ENCODE measurements at places on chromosomes 5 and 9.

GRCh38 chr5:133111299-133111698 lies 59.5 kb downstream of the HSPA4 start:
- no peak for DNase-seq

GRCh38 chr9:136694163-136694871 lies 7.1 kb upstream of the AGPAT2 start:
- DNase-seq = no peak

- DNase-seq = no peak
These were observed 155.0 kb upstream of the COL5A1 start for GRCh38 chr9:134486596-134486995.

GRCh38 chr9:28365020-28365640 lies 791.8 kb upstream of the C9orf72 start:
- no peak for DNase-seq

- DNase-seq = no peak
These were observed 235.8 kb downstream of the TMEM38B start for GRCh38 chr9:105930011-105930627.

DNA sequence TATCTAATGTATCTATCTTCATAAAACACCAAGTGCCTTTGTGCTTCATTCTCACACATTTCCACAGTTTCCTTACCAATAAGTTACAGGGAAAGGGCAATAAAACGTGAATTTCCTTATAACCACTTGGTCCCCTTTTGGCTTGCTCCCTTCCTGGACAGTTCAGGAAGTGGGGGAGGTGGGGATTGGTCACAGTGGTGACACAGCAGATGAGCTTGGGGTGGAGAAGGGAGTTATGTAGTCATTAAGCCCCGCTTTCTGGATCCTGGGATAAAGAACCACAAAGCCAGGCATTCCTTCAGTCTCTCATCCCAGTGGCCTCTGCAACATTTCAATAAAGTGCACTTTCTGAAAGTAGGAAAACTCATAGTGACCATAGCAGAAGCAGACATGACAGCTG lies 47.1 kb upstream of the FYB1 start:
- DNase-seq = no peak

DNA sequence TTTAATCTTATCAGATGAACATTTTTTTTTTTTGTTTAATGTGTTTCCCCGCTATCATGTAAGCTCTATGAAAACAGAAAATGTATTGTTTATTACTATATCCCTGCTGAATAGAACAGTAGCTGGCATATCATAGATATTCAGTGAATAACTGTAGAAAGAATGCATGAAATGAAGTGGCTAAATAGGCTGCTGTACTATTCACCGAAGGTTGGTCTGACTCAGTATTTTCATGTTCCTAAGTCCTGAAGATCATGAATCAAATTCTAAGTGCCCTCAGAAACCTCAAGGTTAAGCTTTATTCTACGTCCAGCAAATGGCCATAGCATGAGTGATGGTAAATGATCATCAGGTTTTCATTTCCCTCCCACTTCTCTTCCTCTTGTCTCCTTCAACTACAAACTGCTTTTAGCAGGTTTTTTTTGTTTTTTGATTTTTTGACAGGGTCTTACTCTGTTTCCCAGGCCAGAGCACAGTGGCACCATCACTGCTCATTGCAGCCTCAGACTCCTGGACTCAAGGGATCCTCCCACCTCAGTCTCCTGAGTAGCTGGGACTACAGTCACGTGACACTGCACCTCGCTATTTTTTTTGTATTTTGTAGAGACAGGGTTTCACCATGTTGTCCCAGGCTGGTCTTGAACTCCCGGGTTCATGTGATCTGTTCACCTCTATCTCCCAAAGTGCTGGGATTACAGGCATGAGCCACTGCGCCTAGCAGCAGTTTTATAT lies 19.1 kb upstream of the ZFAND5 start:
- no peak for DNase-seq

GRCh38 chr9:85872463-85872862 lies 68.5 kb upstream of the NAA35 start:
- no peak for DNase-seq

DNA sequence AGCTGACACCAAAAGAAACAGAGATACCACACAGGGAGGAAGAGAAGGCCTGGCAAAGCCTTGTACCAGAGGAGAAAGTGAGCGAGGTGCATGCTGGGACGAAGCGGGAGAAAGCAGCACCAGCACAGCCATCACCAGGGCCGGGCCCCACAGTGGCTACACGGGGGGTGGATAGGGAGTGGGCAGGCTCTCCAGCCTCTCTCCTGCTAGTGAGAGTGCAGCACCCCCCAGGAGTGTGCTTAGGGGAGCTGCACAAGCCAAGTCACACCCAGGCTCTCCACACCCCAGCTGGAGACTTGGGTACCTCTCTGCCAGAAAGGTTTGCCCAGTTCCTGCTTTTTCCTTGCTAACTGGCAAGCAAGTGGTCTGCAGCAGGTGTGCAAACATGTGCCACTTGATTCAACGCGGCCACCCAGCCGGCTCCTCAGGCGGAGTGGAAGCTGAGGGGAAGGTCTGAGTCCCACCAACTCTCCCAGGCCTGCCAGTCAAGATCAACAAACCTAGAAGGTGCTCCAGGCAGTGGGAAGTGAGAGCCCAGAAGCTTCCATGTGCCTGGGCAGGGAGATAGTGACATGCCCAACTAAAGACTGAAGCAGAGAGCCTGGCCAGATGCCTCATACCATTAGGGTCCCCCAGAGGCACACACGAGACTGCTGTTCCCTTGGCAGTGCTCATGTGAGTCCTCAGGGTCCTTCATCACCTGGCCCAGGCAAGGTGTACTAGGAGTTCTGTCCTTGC lies 39.9 kb downstream of the BICD2 start:
- no peak for DNase-seq

- DNase-seq = no peak
These were observed 82.6 kb upstream of the LMX1B start for GRCh38 chr9:126531035-126531571.

- DNase-seq = no peak
These were observed 18.3 kb upstream of the PHYHD1 start for GRCh38 chr9:128902351-128903078.

GRCh38 chr5:75337366-75338021 lies 474 bp downstream of the HMGCR start:
- peak; percentile 48 for DNase-seq

GRCh38 chr9:92035687-92036410 lies 79.4 kb downstream of the SPTLC1 start:
- DNase-seq = no peak

- DNase-seq = no peak
These were observed 106.3 kb downstream of the RAPGEF6 start for GRCh38 chr5:131528682-131529081.

DNA sequence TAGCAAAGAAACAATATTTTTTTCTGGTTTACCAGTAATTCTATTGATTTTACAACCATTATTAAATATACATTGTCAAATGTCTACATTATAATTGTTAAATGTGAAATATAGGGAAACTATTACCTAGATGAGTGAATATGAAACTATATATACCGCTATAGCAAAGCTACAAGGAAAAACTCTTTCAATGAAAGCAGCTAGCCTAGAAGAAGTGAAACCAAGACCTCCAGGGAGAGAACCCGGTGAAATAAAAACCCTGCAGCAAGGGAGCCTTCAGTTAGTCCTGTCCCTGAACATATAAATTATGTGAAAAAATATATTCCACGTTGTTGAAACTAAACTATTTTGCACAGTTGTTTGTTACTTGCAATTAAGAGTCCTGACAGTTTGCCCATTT lies 913.1 kb downstream of the EFNA5 start:
- no peak for DNase-seq

DNA sequence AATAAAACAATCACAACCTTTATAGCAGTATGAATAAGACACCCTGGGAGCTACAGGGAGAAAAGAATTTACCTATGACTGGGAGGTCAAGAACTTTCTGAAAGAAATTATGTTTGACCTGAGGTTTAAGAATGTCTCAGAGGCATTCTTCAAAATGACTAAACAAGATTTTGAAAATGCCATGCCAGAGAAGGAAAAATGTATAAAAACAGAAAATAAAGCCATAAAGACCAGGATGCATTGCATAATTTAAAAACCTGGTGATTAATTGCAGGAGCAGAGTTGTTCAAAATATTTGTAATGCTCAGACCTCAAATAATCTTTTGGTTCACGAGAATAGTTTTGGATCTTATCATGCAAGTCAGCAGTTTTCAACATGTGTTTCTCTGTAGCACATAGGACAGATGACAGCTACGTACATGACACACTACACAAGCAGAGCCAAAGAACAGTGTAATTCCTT lies 954.7 kb upstream of the ARRDC3 start:
- no peak for DNase-seq

DNA sequence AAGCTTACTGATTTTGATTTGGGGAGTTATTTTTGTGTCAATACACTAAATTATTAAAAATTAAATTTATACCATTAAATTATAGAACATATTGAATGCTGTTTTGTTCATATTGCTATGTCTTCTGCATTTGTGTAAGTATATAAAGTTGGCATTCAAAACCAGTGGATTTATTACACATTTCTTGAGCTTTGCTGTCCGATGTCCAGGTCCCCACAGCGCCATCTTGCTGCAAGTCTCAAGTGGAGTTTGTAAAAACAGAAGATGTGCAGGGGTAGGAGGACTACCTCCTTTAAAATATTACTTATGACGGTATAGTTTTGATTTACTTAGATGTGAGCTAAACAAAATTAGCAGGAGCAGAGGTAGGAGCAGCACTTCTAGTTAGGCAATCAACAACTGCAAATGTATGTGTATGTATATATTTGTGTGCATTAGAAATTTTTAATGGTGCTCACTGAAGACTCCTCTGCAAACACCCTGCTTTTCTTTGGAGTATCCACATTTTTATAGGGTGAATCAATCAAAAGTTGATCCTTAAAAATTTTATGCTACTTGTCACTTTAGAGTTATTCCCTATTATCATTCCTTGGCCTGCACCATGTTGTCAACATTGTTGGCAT lies 37.4 kb downstream of the CPEB4 start:
- peak; percentile 19 for DNase-seq

DNA sequence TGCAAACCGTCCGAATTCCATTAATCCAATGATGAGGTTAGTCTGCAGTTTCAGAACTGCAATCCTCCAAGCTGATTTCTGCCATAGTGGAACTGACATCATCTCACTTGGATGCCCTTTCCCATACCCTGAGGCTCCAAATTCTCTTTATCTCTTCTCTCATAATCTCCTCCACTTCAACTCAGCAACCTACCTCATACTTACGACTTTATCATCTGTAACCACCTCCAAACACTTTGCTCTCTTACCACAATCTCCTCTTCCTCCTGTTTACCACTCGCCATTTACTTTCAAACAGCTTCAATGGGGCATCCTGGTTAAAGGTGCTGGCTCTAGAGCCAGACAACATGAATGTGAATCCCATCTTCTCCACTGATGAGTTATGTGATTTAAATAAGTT lies 223.2 kb downstream of the EPB41L4A start:
- DNase-seq = no peak

GRCh38 chr5:122332599-122333555 lies 20.8 kb downstream of the SNCAIP start:
- DNase-seq = no peak

GRCh38 chr9:127418037-127418471 lies 6.1 kb upstream of the ZNF79 start:
- DNase-seq = no peak

DNA sequence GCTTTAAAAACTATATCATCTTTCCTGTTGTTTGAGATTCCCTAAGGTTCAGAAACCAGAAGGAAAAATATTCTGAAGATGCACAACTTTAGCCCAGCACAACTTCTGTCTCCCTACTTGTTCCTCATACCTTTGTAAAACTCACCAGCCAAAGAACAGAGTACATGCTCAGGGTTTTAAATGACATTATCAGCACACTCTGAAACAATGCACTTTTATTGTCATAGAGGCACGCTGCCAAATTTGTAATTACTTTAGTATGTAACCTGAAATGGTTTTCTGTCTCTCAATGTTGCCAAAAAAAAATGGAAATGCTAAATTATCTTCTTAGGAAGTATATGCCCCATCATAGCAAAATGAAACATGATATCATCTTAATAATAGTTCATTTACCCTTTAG lies 383.6 kb upstream of the CDH6 start:
- DNase-seq = no peak

DNA sequence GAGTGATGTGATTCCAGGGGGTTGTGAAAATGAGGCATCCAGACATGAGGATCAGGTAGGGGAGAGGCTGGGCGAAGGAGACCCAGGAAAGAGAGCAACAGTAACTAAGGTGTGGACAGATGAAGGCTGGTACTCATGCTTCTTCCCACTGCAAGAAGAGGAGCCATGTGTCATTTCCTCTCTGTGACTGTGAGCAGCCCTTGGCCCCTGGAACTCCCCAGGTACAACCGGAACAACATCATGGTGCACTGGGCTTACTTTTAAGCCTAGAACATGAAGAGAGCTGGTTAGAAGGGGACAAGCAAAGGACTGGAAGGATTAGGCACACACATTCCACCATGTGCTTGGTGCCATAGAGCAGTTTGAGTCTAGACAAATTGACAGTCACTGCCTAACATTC lies 10.9 kb upstream of the IL12B start:
- no peak for DNase-seq

- no peak for DNase-seq
These were observed 483.1 kb upstream of the PIK3R1 start for GRCh38 chr5:67732471-67732870.

- no peak for DNase-seq
These were observed 78.8 kb downstream of the FSTL4 start for GRCh38 chr5:133533541-133533940.

GRCh38 chr9:69120380-69121154 lies 53.5 kb upstream of the TJP2 start:
- DNase-seq = peak; percentile 8

- no peak for DNase-seq
These were observed 52.8 kb upstream of the TAF11L2 start for GRCh38 chr5:17445185-17445584.

DNA sequence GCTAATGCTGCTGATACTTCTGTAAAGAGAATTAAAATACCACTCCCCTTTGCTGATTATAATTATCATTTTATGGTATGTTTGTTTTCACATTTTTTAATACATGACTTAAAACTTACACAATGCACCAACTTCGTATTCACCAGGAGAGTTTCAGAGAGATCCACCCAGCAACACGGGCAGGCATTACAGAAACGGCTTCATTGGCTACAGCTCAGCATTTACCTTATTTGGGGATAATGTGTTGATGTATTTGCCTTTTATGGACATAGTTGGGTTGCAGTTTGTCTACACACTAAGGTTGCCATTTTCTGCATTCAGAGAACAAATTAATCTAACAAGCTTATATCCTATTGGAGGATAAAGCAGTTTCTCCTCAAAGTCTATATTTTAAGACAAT lies 423.6 kb downstream of the PRDM9 start:
- no peak for DNase-seq

- DNase-seq = no peak
These were observed 887 bp downstream of the PTPDC1 start for GRCh38 chr9:94085062-94085639.

DNA sequence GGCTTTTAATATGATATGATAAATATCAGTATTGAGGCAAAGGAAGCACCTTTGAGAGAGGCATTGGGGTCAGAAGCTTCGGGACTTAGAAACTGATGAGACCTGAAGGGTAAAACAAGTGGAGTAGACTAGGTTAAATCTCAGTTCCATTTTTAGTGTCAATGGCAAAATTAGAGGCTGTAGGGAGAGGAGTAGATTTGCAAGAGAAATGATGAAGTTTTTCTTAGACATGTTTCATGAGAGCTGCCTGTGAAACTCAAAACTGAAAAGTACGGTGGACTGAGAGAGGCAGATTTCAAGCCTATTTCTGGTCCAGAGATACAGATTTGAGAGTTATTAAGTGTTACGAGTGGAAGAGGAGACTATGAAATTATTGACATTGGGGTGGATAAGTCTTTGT lies 278.5 kb downstream of the TAF11L14 start:
- no peak for DNase-seq

GRCh38 chr9:111566234-111566633 lies 33.2 kb downstream of the PTGR1 start:
- DNase-seq = no peak

Data from hypothalamus (tissue), 51 donors.